ENCODE measurements at places on chromosomes 7 and 10.

DNA sequence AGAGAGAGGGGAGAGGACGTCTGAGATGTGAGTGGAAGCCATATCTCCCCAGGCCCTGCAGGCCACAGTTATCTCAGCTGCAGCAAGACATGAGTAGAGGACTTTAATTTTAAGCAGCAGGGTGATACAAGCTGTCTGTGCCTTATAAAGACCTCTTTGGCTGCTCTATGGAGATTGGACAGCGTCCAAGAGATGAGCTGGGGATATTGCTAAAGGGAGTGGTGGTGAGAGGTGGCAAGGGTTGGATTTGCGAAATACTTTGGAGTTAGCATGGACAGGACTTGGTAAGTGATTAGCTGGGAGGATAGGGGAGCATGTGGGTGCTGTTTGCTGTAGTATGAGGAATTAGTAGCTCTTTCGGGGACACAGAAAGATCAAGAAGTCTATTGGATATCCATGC lies 191.8 kb downstream of the CACNB2 start:
- no peak for DNase-seq

GRCh38 chr10:712089-712488 lies 22.6 kb upstream of the DIP2C start:
- no peak for DNase-seq

DNA sequence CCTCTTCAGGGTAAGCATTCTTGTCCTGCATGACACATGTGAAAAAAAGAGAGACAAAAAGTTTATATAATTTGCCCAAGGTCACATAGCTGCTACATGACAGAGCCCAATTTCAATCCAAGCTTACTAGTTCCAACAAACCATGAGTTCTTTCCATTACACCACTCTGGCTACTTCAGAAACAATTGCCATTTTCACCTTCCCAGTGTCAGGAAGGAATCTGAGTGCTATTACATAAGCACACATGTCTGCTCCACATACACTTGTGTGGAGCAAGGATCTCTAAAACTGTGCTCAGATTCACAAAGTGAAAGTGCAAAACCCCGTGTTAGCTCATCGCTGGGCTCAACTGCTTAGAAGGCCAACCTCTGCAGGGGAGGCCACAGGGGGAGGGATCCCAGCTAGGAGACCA lies 356.2 kb upstream of the NFE2L3 start:
- DNase-seq, result no peak

GRCh38 chr7:52992479-52993162 lies 42.8 kb upstream of the POM121L12 start:
- no peak for DNase-seq

DNA sequence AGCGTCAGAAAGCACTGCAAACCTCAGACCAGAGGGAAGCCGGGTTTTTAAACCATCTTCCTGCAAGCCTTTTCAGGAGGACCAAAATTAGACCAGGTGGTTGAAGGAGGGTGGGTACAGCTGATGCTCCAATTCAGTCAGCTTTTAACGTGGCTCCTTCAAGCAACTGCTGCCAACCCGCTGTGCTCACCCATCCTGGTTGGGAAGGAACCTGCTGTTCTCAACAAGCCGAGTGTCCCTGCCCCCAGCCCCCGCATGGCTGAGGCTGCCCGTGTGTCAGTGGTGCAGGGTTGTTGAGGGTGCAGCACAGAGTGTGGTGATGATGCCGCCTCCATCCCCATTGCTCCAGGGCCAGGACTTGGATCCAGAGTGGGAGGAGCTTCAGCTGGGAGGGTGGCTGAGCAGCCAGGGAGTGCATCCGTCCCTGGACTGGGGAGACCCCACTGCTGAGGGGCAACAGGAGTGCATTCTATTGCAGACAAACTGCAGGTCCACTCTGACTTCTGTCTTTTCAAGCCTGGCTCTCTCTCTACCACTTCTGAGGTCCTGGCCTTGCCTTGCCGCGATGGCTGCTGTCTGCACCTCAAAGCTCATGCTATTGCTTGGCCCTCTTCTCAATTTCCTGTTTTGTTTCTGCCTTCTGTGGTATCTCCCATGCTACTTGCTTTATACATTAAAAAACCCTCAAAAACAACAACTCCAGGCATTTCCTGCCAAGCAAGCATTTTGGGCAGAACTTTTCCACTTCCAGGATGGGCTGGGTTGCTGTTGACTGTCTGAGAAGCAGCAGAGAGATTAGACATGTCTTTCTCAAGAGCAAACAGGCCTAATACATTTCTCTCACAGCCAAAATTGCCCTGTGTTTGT lies 134.7 kb downstream of the DNAJB6 start:
- no peak for DNase-seq

DNA sequence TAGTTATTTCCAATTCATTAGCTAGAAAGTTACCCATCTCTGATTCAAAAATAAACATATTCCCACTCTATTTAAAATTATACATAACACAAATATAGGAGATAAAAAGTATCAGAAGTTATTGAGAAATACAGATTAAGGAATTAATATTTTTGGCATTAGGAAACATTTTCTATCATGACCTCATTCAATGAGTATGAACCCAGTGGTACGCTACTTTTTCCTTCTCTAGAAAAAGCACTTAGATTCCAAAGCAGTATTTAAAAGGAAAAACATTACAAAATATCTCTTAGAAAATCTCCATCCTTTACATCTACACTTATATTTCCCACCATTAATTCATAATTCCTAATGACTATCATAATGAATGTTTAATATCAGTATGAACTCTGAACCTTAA lies 240.6 kb upstream of the GNAI1 start:
- DNase-seq, result no peak

GRCh38 chr10:22372917-22373316 lies 27.6 kb downstream of the SPAG6 start:
- no peak for DNase-seq

DNA sequence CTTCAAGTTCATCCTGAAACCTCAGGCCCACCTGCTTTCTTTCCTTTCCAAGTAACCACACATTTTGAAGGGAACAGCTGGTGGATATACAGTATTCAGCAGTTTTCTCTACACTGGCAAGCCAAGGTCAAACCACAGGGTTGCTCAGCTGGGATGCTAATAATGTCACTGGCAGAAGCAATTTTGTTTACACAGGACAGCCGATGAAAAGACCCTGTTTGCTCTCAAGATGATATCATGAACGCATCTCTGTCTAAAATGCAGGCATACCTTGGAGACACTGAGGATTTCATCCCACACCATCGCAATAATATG lies 186.2 kb downstream of the USP6NL start:
- no peak for DNase-seq

DNA sequence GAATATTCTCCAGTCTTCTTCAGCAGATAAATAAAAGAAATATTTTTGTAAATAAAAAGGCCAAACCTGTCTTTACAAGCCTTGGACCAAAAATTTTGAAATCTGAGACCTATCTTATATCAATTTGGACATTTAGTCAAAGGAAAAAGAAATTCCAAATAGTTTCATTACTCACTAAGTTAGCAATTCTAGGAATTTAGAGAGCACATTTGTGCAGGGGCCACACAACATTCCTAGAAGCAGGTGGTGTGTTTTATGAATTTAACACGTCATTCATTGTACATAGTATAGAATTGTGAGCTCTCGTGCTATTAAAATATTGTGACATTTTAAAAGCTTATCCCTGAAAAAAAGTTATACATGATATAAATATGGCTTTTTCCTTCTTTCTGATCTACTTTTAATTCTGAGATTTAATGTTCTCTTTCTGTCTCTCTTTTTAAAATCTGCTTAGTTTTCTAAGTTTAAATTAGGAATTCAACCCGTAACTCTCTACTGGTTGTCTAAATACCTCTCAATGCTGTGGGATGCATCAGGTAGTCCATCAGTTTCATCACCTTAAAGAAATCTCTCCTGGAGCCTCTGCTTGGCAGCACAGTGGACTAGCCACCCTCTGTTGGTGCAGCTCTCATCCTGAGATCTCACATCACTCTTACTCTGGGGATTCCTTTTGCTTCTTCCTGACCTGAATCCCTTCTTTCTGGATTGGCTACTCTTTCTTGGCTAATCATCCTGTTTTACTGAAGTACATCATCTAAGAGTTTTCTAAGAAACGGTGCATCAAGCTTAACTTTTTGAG lies 124.5 kb downstream of the SEMA3E start:
- DNase-seq, result no peak

DNA sequence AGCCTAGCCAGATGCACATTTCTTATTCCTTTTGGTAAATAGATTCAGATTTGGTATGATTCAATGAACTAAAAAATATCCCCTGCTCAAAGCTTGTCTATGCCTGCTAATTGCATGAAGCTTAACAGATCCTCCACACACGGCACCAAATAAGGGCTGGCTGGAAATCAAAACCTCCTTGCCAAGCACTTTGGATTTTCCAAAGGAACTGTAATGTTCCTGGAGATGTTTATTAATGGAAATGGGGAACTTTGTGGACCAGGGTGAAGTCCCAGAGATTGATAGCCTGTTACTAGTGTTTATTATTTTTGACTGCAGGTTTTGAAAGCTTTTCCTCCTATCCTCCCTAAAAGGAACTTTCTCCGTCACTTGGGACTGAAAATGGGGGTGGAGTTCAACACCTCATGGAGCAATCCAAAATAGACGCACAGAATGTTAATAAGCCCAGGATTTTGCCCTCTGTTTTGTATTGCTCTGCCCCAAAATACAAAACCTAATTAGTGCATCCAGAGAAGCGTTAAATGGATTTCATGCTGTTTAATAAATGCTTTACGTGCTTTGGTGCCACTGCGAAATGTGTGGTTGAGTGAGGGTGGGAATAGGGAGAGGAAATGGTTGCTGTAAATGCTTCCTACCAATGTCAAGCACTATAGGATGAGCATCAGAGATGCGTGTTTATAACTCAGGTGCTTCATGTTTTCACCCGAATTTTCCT lies 1027.7 kb downstream of the LRMDA start:
- DNase-seq, result no peak
